ENCODE measurements at places on chromosomes 1 and 21. TPM values are rescaled to one million over a fixed set of nuclear protein-coding genes. Genes with fewer than 3 reads are reported as not detected.

The FAM89A gene
- total RNA-seq: 14.3 TPM

The OR2T11 gene
- total RNA-seq: not detected

The CFAP45 gene
- total RNA-seq: 1.2 TPM

The ZBTB8A gene
- 0.17 TPM for total RNA-seq

The IL19 gene
- total RNA-seq: not detected

The SYNC gene
- total RNA-seq: not detected
